ENCODE measurements at places on chromosomes 1 and 21.

GRCh38 chr21:40615505-40616376 is 231.2 kb downstream of the DSCAM start:
- DNase-seq = no peak

DNA sequence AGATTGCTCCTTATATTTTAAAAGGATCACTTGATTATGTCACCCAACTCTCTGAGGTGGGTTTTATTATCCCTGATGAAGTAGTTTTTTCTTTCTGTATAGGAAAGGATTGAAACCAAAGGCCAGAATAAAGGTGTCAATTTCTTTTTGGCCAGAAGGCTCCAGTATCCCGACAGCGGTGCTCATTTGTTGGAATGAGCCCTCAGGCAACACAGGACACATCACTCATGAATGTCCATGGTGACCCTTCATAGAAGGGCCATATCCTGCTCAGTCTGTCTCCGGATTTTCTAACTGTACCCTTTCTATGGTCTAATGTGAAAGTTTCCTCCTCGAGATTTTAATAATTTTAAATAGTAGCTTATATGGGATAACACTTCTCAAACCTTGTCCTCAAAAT is 171.3 kb upstream of the USP24 start:
- DNase-seq = no peak

DNA sequence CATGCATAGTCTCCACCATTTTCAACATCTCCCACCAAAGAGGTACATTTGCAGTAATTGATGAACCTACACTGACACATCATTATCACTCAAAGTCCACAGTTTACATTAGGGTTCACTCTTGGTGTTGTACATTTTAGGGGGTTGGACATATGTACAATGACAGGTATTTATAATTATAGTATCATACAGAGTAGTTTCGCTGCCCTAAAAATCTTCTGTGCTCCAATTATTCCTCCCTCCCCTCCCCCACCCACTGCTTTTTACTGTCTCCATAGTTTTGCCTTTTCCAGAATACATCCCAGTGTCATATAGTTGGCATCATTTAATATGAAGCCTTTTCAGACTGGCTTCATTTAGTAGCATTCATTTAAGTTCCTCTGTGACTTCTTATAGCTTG is 13.6 kb downstream of the COA7 start:
- DNase-seq = no peak

DNA sequence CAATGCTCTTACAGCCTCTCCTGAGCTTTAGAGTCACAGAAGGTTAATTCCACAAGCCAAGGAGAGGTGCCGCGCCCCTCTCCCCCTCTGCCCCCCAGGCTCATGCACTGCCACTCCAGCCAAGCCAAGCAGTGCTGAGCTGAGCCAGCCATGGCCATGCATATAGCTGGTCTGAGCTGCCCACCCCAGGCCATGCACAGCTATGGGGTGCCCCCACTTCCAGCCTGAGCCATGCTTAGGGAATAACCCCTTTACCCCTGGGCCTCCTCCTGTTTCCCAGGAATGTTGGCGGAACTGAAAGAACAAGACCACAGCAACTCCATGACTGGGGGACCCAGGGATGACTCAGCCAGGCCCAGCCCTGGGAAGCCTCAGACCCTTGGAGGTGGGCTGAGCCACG is 34.0 kb upstream of the MAGOH start:
- DNase-seq = no peak

GRCh38 chr1:222084996-222085395 is 343.1 kb upstream of the DUSP10 start:
- no peak for DNase-seq

DNA sequence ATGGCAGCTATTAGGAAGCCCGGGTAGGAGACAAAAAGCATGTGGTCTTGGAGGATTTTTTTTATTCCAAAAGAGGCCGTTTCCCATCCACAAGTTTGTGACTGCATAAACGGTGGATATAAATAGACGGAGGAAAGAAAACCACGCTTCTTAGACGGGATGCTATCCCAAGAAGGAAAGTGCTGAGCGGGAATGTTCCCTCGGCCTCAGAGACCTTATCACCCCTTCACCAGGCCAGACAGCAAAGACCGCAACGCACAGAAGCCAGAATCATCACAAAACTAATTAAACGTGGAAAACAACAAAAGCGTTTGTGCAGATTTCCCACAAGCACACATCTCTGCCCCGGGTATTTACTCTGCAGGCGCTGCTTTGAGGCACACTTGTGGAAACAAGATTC is 43.2 kb downstream of the HLCS start:
- no peak for DNase-seq
